Kasumi-1 (cell line): ENCODE measurements at places on chromosomes 7 and 10.

DNA sequence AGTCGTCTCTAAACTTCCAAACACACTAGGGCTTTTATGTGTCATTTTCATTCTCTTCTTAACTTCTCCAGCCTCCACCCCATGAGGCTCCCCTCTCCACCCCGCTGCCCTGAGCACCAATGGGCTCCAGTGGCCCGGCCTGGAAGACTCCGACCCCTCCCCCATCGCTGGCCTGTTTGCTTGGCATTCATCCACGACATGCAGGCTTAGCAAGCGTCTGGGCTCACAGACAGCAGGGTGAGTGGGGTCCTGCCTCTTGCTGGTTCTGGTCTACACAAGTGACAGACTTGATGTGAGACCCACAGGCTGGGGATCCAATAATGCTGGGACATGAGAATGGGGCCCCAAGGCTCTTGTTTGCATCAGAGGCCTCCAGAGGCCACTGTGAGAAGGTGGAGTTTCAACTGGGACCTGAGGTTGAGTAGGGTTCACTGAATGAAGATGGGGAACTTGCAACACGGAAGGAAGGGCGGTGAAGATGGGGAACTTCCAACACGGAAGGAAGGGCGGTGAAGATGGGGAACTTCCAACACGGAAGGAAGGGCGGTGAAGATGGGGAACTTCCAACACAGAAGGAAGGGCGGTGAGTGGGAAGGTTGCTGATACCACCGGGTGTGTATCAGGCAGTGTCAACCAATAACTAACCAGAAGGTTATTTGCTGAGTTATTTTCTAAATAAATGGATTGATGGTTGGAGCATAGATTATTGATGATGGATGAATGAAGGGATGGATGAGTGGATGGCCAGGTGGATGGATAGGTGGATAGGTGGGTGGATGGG is 14.0 kb downstream of the KNDC1 start:
- no peak for DNase-seq

DNA sequence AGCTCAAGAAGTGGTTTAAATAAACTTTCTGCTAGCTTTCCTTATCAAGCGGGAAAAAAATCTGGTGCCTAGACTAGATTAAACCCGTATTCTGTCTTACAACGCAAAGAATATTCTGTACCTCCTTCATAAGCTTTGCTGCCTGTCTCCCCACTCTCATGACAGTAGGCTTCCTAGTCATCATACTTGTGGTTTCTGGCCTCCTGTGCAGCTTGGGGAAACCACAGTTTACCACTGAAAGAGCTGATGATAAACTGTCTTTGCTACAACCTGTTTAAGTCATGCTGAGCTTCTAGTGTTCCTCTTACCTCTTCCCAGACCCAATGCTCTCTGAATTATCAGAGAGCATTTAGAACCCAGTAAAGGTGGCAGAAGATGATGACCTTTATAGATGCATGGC is 55.0 kb downstream of the PODXL start:
- peak; percentile 17 for DNase-seq

DNA sequence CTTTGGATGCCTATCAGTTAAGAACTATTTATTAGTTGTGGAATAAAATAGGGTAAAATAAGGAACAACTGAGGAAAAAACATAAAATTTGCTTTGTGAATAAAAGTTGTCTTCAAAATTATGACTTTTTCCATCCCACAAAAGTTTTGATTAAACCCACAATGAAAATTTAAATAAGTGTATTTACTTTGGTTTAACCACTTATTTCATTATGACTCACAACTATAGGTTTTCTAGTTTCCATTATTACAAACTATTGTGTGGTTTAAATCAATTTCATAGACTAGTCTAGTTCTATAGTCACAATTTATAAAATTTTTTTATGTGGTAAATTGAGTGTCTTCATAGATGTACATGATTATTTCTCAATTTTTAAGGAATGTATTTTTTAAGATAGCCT is 116.6 kb downstream of the EGFR start:
- no peak for DNase-seq

GRCh38 chr10:22969704-22970103 is 41.9 kb downstream of the ARMC3 start:
- no peak for DNase-seq

- no peak for DNase-seq
These were observed 132.6 kb downstream of the CELF2 start for GRCh38 chr10:11150231-11150731.

- DNase-seq, result no peak
These were observed 297.7 kb downstream of the PTPRN2 start for GRCh38 chr7:158289761-158290523.

DNA sequence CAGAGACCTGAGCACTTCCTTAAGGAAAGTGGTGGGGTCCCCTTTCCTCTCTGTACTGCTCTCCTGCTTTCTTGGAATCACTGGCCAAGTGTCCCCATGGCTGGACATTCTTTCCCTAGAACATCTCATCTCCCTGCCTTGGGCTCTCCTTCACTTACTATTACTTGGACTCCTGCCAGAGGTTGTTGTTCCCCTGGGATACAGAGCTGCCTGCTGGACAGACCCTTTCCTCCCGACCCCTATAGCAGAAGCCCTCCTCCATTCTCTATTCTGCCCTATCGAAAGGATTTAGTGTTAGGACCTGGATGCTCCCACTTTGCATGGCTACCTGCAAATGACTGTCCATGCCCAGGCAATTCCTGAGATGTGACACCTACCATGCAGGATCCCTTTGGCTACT is 164.3 kb upstream of the PODXL start:
- DNase-seq, result no peak
